ENCODE measurements at places on chromosomes 4 and X.

DNA sequence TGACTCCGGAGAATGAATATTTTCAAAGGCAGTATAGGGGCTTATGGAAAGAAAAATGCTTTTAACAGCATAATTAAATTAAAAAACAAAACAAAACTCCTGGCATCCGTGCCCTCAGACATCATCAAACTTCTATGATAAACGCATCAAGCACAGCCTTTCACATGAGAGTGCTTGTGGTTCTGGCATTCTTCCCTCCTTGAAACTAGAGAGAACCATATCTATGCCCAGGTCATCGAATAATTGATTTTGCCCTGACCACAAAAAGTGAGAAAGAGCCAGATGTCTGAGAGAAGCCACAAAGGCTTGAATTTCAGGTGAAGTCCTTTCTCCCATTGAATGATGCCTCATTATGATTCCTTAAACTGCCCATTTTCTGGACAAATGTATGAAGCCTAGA, 286.8 kb downstream of the CBLL2 start:
- no peak for DNase-seq

- no peak for DNase-seq
Measured at GRCh38 chrX:115364670-115365069, 75.2 kb downstream of the LUZP4 start.

- no peak for DNase-seq
Measured at GRCh38 chrX:37918168-37918567, 70.8 kb upstream of the DYNLT3 start.

GRCh38 chrX:68571610-68572311, 72.9 kb downstream of the YIPF6 start:
- DNase-seq, result peak; percentile 65

Measured in hematopoietic multipotent progenitor cell treated with erythropoietin and hydrocortisone succinate and interleukin-3 and kit ligand, for 6 days (in vitro differentiated cells).